ENCODE measurements at places on chromosomes 1 and 21. TPM values are rescaled to one million over a fixed set of nuclear protein-coding genes. Genes with fewer than 3 reads are reported as not detected.

GRCh38 chr1:111471538-111471937 is 2.2 kb upstream of the C1orf162 start:
- H3K27ac ChIP-seq: no peak overlapping the region
- H3K27me3 ChIP-seq: no peaks in the 10 kb centered on the region
- no peaks in the 10 kb centered on the region for H3K4me1 ChIP-seq
- no peak overlapping the region for H3K4me3 ChIP-seq
- no peak for DNase-seq

DNA sequence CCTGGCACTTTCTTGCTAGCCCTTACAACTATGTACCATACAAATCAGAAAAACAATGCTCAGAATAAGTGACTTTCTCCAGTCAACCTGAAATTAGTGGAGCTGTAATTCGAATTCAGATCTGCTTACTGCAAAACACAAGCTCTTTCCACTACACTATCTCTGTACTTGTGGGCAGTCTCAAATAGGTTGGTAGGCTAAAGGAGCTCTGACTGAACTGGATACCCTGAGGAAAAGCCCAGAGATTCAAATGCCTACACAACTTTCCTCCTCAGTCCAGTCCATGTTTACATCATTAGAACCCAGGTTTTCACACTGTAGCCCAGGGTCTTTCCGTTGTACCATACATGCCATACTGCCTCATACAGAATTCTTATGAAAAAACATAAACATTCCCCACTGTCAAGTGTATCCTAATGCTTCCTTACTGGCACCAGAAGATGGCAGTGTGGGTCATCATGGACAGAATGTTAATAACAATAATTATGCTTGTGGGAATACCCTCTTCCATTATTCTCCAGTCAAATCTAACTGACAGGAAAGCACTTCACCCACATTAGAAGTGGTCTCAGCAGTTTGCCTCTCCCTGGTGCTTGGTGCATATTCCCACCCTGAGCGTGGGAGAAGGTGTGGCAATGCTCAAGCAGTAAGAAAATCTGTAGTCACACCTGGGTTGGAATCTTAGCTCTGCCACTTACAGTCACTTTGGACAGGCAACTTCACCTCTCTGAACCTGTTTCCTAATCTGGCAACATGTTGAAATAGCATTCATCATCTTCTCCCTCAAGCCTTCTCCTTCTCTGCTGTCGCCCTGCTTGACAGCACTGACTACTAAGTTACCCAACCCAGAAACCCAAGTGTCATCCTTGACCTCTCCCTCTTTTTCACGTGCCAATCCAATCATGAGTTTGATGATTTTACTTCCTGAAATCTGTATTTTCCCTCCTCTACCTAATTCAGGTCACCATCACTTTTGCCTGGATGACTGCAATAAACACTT is 14.4 kb upstream of the ZFYVE9 start:
- no peak overlapping the region for H3K4me3 ChIP-seq
- no peak overlapping the region for H3K27ac ChIP-seq
- H3K36me3 ChIP-seq: no peaks in the 10 kb centered on the region
- no peaks in the 10 kb centered on the region for H3K27me3 ChIP-seq

Gene OR2T11
- total RNA-seq: not detected

GRCh38 chr1:147892216-147892615 is 10.4 kb upstream of the GJA8 start:
- H3K4me1 ChIP-seq: no peaks in the 10 kb centered on the region
- no peaks in the 10 kb centered on the region for H3K36me3 ChIP-seq
- peak; percentile 43 for DNase-seq
- H3K27me3 ChIP-seq: no peaks in the 10 kb centered on the region

Gene WDR3
- total RNA-seq: not detected

DNA sequence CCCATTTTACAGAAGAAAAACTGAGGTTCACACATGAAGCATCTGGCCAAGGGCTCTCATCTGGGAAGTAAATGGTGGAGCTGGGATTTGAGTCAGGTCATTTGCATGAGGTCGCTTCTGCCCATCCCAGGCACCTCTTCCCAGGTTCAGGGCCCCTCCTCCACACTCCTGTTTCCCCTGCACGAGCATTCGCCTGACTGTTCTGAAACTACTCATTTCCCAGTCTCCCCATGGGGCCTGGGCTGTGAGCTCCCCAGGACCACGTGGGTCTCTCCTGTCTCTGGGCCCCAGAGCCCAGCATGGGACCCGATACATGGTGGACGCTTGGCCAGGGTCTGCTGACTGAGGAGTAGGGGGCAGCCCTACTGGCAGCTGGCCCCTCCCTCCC is 360.8 kb downstream of the MATN1 start:
- DNase-seq: no peak
- H3K27me3 ChIP-seq: peaks cover 25% of the 10 kb centered on the region
- no peaks in the 10 kb centered on the region for H3K36me3 ChIP-seq
- no peaks in the 10 kb centered on the region for H3K4me1 ChIP-seq

Gene NLRP3
- under 0.01 TPM for total RNA-seq
